ENCODE measurements at places on chromosomes 12 and 14.
A peak's percentile ranks its signal among the peaks of the same experiment; 100 is the strongest.

DNA sequence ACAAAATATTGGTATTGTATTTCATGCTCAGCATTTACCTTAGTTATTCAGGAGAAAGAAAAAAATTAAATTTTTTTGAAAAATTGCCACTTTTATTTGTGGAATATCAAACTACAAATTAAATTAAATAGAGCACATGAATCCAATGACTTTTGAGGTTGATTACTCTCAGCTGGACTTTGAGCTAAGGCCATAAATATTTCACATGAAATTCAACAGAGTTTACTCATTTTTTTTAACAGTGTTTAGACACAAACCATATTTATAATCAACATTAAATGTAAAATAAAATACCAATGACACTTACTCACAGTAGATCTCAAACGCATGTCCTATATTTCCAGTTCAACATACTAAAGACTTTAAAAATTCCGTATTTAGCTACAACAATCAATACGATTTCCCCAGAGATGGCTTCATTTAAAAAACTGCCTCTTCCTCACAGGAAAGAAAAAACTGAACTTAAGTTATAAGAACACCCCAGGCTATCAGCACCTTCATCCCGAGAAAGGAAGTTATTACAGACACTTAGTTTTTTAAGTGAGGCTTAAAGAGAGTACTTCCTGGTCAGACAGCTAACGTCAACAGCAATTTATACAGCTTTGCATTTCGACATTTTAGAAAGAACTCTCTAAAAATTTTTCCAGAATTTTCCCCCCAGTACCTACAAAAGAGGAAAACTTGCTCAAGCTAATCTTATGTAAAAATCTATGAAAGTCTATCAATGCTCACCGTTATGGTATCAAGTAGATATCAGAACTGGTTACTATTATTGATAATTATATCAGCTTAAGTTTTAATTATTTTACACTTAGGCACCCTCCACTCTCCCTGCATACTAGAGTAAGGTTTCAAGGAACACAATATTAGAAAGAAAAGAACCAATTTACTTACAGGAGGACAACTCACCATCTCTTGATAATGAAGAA is 13.8 kb downstream of the TAOK3 start:
- DNase-seq, result no peak

DNA sequence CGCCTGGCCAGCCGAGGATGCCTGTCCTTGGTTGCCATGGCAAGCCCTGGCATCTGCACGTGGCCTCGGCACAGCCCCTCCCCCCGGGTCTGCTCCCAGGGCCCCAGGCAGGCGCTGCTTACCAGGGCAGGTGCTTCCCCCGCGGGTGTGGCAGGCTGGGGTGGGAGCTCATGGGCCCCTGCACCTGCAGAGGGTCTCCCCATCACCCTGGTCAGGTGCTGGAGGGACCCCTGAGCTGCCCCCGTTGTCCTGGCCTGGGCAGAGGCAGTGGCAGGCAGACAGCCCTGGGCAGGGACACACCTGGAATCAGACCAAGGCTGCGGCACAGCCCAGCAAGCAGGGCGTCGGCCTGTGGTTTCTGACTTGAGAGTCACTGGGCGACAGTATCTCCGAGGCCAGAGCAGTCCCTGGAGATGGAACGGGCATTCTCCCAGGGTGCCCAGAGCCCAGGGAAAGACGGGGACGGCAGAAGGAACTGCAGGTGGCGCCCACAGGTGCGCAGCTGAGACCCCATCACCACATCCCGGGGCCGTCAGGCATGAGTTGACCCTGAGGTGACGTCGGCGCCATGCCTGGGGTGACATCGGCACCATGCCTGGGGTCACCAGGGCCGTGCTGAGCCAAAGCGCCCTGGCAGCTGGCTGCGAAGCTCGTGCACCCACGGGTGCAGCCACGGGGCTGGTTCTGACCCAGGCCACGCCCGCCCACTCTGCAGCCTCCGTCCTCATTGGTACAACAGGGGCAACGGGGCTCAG is 56.1 kb upstream of the FBRSL1 start:
- no peak for DNase-seq

GRCh38 chr14:75521415-75522199 is 662 bp upstream of the BATF start:
- no peak for DNase-seq

- DNase-seq, result no peak
These were observed 15.7 kb upstream of the SLC2A3 start for GRCh38 chr12:7951671-7952070.

DNA sequence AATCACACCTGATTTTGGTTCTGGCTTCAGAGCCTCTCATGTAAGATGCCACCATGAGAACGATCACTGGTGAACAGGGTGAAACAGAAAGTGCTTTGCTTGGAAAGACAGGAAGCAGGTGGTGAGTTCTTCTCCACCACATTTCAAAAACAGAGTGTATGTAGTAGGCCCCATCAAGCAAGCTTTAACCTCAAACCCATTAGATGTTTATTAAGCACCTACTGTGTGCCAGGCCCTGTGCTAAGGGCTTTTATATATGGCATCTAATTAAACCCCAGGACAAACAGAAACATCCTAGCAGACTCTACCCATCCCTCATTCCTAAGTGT is 47.8 kb upstream of the MED13L start:
- no peak for DNase-seq

- peak; percentile 51 for DNase-seq
These were observed 120.9 kb downstream of the TMEM132C start for GRCh38 chr12:128387811-128388422.

GRCh38 chr12:79927772-79928474 is 7.0 kb downstream of the PPP1R12A start:
- DNase-seq, result no peak

DNA sequence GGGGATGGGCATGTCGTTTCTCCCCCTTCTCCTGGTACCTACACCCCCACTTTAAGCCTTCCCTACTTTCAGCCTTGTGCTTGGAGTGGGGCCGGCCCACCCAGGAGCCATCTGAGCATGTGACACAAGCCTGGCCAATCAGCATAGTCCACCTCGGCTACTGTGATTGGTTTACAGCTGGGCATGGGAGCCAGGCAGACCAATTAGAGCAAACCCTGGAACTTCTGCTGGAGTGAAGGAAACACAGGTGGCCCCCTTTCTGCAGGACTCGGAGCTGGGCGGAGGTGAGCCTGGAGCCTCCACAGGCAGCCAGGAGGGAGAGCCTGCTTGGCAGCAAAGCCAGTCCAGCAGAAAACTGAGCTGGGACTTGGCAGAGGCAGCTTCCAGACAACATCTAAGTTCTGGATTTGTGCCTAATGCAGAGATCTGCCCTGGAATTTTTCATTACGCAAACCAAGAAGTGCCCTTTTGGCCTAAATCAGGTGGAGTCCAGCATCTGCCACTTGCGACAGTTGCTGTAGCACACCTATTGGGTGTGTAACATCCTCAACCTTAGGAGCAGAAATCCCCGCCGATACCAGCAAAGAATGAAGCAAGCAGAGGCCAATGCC is 59.5 kb downstream of the SCARB1 start:
- peak; percentile 69 for DNase-seq

GRCh38 chr12:6953442-6954315 is 2.5 kb downstream of the PTPN6 start:
- DNase-seq, result no peak

GRCh38 chr12:47768323-47768811 is 4.7 kb upstream of the SLC48A1 start:
- DNase-seq, result no peak

GRCh38 chr14:73741386-73741875 is 27.2 kb upstream of the PNMA1 start:
- no peak for DNase-seq

DNA sequence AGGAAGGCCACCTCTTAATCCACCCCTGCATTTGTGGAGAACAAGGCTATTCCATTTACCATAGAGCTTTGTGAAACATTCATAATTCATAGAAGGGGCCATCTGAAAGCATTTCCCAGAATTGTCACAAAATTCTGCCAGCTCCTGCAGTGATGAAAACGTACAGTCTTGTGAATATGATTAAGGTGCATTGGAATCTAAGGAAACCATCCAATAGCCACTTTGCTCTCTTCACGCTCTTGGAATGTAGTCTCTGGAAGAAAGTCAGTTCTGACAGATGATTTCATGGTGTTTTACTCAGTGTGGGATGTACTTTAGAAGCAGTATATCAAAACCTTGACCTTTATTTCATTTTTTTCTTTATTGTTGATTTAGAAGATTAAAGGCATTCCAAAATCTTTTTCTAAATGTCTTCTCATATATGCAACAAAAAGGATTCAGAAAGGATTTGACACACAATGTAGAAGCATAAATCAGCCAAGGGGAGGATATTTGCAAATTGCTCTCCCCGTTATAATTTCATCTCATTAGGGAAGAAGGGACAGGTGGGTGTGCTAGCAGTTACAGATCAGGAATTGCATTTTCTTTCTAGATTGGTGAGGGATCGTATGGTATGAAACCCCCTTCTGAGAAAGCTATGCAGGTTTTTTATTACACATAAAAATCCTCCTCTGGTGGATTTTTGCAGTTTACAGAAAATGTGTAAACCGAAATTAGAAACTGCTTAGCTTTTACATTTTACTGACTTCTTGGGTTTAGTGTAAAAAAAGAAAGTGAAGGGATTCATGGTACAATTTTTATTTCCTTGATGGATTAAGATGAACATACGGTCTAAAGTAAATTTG is 390.2 kb downstream of the LRIG3 start:
- DNase-seq, result no peak

DNA sequence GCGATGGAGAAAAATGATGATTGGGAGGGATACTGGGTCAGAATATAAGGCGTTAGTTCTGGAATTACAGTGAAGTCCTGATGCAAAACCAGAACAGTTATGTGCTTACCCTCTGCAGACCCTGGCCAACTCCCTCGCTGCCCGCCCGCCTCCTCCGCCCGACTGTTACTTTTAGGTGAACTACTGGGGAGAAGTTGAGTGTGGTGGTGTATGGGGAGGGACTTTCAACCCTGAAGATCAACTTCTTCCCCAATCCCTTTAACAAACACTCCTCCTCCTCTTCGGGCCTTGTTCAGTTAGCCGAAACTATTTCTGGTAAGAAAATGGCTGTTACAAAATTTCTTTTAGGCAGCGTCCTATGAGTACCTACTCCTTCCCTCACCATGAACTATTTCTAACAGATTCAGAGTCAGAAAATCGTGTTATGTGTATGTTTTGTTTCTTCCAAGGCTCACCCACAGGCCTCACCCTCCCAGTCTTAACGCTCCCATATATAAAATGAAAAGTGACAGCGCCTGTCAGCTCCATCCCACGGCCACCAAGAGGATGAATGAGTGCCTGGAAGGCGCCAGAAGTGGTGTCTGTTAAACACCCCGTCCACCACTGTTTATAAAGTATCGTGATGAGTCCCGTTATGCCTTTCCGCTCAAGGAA is 1.3 kb downstream of the FBXO33 start:
- no peak for DNase-seq

All from SK-MEL-5 (cell line).